Activated CD4-positive, alpha-beta T cell treated with anti-CD3 and anti-CD28 coated beads, Interleukin-10, Interleukin-2, amounts not matched to agents 100 ng/mL and 50 ng/mL, durations not matched to agents 16 hours and 8 hours (primary cell): ENCODE measurements at places on chromosomes 16 and 17.

GRCh38 chr16:1244881-1245280 lies 4.4 kb downstream of the TPSAB1 start:
- DNase-seq: peak; percentile 31

GRCh38 chr17:17750881-17751280 lies 69.6 kb downstream of the RAI1 start:
- peak; percentile 81 for DNase-seq

- peak; percentile 85 for DNase-seq
Observed at GRCh38 chr16:15672514-15673167, 22.6 kb downstream of the NDE1 start.

DNA sequence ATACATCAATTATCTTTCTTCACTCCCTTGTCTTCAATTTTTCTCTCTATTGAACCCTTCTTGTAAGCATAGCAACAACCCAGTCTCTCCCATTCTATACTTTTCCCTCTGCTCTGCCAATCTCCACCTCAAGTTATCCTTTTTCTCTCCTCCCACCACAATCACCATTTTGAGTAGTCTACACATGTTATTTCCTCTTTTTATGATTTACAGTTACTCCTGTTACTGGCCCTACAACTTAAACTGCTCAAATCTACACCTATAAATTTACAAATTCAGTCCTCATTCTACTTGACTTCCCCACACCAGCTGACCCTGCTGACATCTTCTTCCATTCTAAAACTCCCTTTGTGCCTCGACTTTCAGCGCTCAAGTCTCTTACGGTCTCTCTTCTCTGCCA lies 84.6 kb downstream of the SPAG9 start:
- DNase-seq: no peak

DNA sequence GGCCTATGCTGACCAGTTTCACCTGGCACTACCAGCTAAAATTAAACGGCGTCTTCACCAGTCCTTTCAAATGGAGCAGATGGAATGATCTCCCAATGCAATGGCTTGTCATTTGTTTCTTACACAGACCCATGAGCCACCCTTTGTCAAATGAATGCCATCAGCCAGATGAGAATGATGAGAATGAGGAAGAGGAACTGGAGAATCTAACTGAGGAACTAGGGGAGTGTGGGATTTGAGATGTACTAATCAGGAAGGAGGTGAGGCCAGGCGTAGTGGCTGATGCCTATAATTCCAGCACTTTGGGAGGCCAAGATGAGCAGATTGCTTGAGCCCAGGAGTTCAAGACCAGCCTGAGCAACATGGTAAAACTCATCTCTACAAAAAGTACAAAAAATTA lies 116.4 kb downstream of the HS3ST3A1 start:
- no peak for DNase-seq

DNA sequence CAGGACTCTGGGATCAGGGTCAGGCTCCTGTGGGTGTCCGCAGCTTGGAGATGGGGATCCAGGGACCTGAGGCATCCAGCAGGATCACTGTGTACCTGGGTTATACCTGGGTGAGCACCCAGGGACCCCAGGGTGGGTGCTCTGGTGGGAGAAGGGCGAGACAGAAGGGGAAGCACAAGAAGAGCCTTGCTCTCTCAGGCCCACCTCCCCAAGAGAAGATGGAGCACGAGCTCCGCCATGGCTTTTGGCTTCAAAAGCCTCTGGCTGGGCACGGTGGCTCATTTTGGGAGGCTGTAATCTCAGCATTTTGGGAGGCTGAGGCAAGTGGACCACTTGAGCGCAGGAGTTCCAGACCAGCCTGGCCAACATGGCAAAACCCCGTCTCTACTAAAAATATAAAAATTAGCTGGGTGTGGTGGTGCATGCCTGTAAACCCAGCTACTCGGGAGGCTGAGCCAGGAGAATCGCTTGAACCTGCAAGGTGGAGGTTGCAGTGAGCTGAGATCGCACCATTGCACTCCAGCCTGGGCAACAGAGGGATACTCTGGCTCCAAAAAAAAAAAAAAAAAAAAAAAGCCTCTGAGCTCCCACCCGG lies 8.9 kb downstream of the DRC7 start:
- DNase-seq: no peak

DNA sequence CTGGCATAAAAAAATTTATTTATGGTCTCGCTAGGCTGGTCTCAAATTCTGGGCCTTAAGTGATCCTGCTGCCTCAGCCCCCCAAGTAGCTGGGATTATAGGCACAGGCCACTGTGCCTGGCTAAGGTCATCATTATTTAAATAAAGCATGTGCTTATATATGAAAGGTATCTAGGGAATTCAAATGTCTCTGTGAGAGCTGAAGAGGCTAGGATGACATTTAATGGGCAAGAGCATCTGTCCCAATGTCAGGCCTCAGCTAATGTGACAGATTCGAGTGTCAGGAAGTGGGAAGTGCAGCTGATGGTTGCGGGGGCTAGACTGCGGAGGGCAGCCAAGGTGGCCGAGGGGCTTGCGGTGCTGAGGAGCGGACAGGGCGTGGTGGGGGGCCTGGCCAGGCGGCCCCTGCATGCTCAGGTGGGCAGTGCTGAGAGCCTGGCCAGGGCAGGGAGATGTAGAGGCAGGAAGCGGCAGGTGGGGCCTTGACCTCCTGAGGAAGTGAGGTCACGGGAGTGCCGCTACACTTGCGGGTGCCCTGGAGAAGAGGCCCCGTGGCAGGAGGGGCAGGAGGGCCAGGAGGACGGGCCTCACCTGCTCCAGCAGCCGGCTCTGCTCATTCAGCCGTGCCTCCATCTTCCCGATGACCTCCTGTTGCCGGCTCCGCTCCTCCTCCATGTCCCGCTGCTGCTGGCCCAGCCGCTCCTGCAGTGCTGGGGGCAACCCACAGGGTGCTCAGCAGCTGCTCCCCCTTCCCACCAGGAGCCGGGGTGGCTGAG lies 12.6 kb upstream of the MRPL38 start:
- DNase-seq: no peak

- DNase-seq: no peak
Observed at GRCh38 chr17:5536866-5537650, 47.3 kb downstream of the NLRP1 start.

GRCh38 chr17:3802461-3803307 lies 1.7 kb upstream of the ITGAE start:
- no peak for DNase-seq

GRCh38 chr16:51526621-51527020 lies 375.6 kb upstream of the SALL1 start:
- no peak for DNase-seq

DNA sequence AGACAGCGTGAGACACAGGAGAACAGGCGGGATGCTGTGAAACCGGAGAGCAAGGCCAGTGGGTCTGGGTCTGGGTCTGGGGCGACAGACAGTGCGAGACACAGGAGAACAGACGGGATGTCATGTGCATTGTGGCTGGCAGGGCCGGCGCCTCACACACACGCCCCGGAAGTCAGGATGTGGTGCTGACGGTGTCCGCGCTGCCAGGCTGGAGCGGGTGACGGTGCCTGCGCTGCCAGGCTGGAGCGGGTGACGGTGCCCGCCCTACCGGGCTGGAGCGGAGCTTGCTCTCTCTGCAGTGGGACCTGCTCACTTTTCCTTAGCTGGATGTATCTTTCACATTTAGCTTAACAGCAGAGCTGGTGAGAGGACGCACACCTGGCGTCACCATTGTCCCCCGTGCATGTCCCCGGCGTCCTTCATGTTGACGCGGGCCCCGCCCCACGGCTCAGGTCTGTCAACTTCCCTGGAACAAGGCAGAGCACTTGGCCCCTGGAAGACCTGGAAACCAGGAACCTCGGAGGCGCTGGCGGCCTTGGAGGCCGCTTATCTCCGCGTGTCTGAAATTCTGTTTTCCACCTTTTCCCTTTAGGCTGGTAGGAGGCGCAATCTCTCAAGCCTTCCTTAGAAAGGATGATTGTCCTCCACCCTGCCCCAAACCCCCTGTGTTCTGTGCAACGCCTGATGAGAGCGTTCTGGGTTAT lies 43.0 kb upstream of the ZNF750 start:
- DNase-seq: peak; percentile 84

DNA sequence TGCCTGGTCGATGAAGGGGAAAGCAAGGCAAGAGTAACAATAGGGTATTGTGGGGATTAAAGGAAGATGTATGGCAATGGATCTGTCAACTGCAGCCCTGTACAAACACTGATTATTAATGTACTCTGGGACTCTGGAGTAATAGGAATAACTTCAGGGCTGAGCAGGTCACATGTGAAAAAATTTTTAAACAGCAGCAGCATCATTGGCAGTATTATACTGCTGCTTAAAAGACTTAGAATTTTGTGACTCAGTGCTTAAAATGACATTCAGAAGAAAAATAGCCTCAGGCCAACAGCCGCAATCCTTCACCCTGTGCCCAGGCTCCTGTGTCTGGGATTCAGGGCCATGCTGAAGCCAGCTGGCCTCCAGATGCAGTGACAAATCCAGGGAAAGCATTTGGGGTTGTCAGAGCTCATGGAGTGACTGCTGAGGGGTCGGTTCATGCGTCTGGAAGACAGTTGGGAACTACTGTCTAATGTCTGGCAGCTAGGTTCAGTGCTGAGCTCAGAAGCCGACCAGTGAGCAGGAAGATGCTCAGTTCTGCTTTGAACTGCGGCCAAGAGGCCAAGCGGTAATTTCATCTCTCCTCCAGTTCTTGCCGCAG lies 22.2 kb downstream of the TEX2 start:
- DNase-seq: no peak

- no peak for DNase-seq
Observed at GRCh38 chr16:67404740-67405226, 11.5 kb upstream of the TPPP3 start.

DNA sequence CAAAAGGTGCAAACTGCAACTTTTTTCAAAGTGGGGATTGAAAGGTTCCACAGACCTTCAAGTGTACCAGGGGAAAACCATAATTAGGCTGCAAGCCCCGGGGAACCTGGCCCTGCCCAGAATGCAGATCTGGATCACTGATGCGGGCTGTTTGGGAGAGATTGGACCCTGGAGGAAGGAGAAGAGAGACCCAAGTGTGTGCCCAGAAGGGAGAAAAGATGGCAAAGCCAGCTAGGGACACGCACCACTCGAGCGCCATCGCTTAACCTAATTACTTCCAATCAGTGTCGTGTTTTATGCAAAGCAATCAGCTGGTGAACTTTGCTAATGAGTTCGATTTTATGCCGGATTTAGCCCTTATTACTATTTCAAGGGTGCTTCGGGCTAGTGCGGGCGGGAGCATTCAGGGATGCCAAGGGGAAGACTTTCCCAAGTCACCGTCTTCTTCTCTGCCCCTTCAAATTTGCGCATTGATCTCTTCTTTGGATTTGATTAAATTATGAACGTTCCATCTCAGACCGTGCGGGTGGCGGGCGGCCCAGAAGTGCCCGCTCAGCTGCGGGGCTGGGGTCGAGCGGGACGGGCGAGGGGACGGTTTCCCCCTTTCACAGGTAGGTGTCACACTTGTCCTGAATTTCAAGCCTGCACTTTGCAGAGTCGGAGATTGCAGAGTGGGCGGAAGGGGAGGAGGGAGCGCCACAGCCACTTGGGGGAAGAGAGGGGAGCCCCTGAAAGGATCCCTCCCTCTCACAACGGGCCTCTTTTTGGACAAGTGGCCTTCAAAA lies 4.0 kb downstream of the IRX5 start:
- DNase-seq: no peak

- peak; percentile 57 for DNase-seq
Observed at GRCh38 chr17:65041518-65041917, 15.0 kb downstream of the GNA13 start.

GRCh38 chr16:89036776-89037175 lies 56.9 kb upstream of the ACSF3 start:
- no peak for DNase-seq

DNA sequence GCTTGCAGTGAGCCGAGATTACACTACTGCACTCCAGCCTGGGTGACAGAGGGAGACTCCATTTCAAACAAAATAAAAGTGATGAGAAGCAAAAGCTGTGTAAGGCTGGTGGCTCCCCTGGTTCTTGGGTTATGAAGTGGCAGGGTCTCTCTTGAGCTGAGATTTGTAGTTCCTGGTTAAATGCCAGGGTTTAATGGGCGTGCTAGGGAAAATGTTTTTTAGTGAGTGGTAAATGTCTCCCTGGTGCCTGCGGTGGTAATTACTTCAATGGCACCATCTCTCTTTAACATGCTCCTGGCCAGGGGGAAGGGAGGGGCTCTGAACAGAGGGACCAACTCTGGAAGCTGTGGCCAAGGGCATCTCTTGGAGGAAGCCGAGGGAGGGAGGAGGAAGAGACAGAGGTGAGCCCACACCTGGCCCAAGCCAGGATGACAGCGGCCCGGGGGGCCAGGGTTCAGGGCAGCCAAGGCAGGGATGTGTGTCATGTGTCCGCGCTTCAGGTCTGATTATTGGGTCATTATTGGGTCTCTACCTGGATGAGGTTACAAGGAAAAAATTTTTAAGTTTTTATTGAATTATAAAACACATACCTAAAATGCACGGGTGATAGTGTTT lies 17.8 kb upstream of the RPL38 start:
- DNase-seq: no peak

DNA sequence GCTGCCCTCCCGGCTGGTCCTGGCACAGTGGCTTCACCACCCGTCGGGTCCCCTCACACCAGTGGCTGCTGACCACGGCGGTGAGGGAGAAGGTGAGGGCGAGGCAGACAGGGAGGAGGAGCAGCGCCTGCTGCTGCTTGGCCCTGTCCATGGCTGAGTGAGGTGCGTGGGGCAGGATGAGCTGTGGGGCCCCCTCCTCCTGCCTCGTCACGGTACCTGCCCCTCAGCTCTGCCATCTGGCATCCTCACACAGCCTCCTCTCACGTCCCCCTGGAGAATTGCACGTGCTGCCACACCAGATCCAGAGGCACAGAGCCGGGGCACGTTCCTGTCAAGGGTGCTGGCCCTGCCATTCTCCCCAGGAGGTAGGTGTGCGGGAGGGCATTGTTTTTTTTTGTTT lies at the start of gene GSG1L2:
TSS of gene GSG1L2 (minus strand) at position 159 of the 400 bp plus-strand sequence. CDS start at position 151, 8 bp downstream.
- DNase-seq: no peak

- no peak for DNase-seq
Observed at GRCh38 chr17:15917021-15917437, 27.9 kb upstream of the ADORA2B start.

DNA sequence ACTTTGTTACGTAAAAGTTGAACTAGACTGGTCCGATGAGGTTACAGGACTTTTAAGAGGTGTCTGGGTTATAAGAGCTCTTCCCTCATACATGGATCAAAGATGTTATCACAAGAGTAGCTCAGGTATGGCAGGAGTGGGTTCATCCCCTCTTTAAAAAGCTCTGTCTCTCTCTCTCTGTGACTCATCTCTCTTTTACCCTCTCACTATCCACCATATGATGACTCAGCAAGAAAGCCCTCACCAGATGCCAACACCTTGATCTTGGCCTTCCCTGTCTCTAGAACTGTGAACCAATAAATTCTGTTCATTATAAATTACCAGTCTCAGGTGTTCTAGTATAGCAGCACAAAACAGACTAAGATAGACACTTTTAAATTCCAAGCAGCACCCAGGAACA lies 1.9 kb upstream of the CLEC19A start:
- DNase-seq: no peak
